NCI-H1092 treated with DMSO at 0.1 percent for 48 hours (cell line): ENCODE measurements at places on chromosomes 13 and 19.

DNA sequence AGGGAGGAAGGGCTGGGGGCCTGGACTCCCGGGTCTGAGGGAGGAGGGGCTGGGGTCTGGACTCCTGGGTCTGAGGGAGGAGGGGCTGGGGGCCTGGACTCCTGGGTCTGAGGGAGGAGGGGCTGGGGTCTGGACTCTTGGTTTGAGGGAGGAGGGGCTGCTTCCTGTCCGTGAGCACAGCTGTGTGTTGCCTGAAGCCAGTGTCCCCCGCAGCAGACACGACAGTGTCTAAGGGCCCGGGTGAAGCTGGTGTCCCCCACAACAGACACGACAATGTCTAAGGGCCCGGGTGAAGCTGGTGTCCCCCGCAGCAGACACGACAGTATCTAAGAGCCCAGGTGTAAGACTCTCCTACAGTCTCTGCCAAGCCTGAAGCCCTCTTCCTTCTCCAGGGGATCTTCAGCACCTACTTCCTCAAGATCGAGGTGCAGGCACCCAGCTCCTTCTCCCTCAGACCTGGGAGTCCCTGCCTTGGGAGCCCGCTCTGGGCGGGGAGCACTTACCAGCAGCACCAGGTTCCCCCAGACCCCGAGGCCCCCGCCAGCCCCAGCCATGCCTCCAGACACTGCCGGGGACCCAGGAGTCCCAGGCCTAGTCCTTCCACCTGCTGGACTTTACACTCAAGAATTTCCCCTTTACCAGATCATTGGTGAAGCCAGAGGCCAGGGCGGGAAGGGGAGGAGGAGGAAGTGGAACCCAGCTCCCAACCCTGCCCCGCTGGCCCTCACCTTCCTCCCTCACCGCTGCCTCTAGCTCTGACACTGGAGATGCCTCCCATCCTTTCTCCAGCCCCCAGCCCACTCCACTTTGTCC, at the start of gene PTPRH:
Gene PTPRH, minus strand, starts transcription at position 622 of the 813 bp plus-strand sequence. Its CDS starts 68 bp downstream, at position 554.
- no peak for DNase-seq

- DNase-seq: peak; percentile 93
These were observed 2898.1 kb downstream of the PCDH9 start for GRCh38 chr13:64332048-64332447.

DNA sequence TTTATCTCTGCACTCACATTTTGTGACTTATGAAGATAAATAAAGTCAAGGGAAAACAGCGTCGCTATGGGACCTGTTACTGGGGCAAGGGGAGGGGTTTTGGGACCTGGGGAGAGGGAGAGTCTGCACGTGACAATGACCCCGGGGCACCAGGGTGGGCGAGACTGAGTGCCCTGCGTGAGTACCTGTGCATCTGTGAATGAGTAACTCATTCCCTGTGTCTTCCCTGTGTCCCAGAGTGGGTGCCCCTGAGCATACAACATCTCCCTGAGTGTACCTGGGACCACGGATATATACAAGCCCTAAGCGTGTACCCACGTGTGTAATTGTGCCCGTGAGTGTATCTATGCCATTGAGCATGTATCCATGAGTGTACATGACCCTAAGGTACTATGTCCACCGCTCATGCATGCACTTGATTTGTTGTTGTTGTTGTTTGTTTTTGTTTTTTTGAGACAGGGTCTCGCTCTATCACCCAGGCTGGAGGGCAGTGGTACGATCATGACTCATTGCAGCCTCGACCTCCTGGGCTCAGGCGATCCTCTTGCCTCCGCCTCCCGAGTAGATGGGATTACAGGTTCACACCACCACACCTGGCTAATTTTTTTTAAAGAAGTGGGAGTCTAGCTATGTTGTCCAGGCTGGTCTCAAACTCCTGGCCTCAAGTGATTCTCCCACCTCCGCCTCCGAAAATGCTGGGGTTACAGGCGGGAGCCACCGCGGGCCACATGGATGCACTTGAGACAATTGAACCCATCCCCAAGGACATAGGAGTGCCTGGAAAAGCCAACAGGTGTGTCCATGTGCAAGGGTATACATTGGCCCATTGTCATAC, 645 bp upstream of the TRAPPC5 start:
- no peak for DNase-seq

DNA sequence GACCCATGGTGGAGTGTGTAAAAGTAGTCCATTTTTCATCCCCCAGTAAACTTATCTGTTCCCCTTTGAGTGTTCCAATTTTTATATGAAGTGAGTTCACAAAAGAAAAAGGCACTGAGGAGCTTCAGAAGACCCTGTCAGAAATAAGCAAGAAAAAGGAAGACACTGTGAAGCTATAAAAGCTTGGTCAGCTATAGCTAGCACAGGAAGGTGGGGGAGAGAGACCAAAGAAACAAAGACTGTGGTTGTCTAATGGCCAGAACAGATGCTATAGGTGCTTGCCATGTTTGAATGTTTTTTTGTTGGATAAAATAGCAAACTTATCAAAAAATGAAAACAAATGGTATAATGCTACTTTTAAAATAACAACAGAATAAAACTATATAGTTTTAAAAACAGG, 46.5 kb downstream of the RCBTB2 start:
- DNase-seq: no peak

- DNase-seq: no peak
These were observed 66.0 kb downstream of the PCCA start for GRCh38 chr13:100154842-100155416.

- no peak for DNase-seq
These were observed 23.4 kb upstream of the CEACAM21 start for GRCh38 chr19:41552558-41552957.

DNA sequence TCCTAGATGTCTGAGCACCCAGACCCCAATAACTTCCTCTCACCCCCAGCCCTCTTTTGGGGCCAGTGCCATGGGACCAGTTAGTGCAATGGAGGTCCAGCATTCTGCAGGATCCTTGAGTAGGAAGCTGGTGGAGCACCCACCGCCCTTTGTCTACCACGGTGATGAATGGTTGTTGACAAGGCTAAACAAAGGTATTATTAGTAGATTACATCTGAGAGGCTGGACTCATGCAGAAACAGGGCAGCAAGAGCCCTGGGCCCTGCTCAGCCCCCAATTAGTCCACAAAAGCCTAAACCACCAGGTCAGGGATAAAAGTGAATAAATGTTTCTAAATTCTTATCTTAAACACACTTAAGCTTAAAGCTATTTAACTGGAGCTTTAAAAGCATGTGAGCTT, 196.5 kb upstream of the TSHZ3 start:
- DNase-seq: no peak

DNA sequence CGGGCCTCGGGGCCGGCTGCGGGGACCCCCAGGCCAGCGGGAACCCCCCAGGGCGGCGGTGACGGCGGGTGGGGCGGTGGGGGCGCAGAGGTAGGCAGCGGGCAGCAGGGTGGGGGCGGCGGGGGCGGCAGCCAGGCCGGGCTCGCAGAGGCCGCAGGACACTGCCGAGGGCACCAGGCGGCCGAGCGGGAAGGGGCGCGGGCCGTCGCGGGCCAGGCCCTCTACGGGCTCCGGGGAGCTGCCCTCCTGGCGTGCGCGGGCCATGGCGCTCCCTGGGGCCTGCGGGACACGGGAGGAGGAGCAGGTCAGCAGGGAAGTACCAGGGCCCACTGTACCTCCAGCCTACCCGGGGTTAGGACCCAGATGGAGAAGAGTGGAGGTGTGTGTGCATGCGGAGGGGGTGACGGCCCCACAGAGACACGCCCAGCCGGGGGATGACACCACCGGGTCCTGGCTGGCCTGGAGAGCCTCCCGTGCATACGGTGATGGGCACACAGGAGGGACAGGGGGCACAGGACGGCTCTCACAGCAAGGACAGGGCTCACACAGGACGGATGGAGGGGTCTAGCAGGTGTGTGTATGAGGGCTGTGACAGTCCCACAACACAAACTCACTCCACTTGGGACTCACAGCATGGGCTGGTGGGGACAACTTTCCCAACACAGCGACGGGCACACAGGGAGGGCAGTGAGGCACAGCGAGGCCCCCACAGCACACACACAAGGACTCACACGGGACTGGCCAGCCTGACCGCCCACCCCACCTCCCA, 2.6 kb downstream of the BBC3 start:
- no peak for DNase-seq

GRCh38 chr13:41596190-41596589, 138.8 kb downstream of the RGCC start:
- no peak for DNase-seq

DNA sequence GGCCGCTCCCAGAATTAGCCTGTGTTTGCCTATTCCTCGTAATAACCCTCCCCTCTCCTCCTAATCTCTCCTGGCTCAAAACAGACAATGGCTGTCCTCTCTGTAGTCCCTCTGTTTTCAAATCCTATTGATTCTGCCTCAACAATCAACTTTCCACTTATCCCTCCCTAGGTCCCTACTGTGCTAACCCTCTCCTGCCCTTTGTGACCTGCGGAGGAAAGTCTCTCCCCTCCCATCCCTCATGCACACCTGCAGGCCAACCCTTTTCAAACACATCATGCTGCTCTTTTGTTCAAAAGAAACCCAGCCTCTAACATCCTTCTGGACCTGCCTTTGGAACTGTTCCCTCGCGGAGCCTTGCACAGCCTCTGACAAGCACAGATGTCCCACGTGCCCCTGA, 37.3 kb downstream of the CILP2 start:
- DNase-seq: peak; percentile 14

- no peak for DNase-seq
These were observed 532.7 kb upstream of the SPRY2 start for GRCh38 chr13:80873589-80873988.

GRCh38 chr13:106567474-106568298, at the start of gene ARGLU1:
Gene ARGLU1 (minus strand): TSS chr13:106568137. CDS start chr13:106567919, 218 bp downstream.
- peak; percentile 93 for DNase-seq

GRCh38 chr19:48379058-48379457, 12.3 kb downstream of the KDELR1 start:
- no peak for DNase-seq

- DNase-seq: no peak
These were observed 1407.1 kb upstream of the MIR17HG start for GRCh38 chr13:89940383-89940782.

- no peak for DNase-seq
These were observed 11.6 kb downstream of the MIR17HG start for GRCh38 chr13:91359111-91359510.

DNA sequence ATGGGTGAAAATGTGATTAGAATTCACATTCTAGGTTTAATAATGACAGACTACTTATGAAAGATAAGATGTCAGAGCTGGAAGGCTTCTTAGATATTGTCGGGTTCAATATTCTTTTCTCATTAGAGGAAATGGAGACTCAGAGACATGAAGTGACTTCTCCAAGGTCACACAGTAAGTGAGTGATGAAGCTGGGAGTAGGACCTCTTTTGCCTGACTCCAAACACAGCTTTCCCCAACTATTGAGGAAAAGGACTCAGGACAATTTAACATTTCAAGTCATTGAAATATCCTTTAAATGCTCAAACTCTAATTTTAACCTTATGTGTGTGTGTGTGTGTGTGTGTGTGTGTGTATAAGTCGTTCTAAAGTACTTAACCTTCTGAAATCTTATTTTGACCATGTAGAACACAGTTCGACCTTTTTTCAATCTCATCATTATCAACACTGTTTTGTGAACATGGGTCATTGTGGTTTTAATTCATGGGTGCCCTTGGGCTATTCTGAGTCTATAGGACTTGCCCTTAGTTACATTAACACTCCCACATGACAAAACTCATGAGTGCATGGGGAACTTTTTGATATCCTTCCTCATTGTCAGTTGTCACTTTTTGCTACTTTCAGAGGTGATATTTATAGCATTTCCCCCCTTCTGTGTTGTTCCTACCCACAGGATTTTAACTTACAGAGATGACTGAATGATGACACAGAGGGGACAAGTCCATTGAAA, 53.0 kb downstream of the LRCH1 start:
- DNase-seq: no peak

DNA sequence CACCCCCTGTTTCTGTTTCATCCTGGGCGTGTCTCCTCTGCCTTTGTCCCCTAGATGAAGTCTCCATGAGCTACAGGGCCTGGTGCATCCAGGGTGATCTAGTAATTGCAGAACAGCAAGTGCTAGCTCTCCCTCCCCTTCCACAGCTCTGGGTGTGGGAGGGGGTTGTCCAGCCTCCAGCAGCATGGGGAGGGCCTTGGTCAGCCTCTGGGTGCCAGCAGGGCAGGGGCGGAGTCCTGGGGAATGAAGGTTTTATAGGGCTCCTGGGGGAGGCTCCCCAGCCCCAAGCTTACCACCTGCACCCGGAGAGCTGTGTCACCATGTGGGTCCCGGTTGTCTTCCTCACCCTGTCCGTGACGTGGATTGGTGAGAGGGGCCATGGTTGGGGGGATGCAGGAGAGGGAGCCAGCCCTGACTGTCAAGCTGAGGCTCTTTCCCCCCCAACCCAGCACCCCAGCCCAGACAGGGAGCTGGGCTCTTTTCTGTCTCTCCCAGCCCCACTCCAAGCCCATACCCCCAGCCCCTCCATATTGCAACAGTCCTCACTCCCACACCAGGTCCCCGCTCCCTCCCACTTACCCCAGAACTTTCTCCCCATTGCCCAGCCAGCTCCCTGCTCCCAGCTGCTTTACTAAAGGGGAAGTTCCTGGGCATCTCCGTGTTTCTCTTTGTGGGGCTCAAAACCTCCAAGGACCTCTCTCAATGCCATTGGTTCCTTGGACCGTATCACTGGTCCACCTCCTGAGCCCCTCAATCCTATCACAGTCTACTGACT, at the start of gene KLK3:
Gene KLK3, plus strand, starts transcription at position 280 of the 775 bp plus-strand sequence. Its CDS starts 41 bp downstream, at position 321.
- DNase-seq: no peak

GRCh38 chr19:12331211-12331941, 2.1 kb downstream of the ZNF563 start:
- no peak for DNase-seq

GRCh38 chr13:112668924-112669323, 20.9 kb upstream of the ATP11A start:
- no peak for DNase-seq

- no peak for DNase-seq
These were observed 26.8 kb downstream of the RBM26 start for GRCh38 chr13:79379274-79379673.

DNA sequence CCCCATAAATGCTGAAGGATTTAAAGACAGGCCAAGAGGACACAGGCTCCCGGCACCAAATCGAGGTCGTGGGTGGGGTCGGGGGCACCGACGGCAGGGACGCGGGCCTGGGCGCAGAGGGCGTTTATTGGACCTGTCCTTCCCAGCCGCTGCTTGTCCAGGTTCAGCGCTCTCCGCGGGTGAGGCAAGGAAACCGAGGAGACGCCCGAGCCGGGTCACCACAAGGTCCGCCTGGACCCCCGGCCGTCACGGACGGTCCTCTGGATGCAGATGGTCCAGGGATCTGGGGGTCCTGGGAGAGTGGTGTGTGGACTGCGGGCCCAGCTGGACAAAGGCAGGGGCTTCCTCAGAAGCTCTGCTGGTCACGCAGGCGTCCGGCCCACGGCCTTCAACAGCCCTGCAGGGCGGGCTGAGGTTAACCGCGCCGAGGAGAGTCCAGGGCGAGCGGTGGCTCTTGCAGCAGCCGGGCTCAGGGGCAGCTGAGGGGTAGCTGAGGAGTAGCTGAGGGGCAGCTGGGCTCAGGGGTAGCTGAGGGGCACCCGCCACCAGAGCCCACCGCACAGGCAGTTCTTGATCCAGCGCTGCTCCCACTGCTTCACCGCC, 8.5 kb downstream of the CFD start:
- no peak for DNase-seq

DNA sequence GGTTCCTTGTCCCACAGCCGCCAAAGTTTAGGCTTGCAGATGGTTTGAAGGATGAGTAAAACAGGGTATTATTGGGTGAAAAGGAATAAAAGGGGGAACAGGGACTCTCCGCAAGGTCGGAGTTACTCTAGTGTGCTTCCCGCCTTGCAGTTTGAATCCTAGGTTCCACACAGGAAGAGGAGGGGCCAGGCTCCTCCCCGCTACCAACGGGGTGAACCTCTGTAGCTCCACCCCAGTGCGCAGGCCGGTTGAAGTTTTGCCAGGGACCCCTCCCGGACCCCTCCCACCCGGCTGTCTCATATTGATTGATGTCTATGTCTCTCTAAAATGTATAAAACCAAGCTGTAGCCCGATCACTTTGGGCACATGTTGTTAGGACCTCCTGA, 11.6 kb upstream of the GTF2F2 start:
- no peak for DNase-seq
